ENCODE measurements at places on chromosomes 4 and X.

DNA sequence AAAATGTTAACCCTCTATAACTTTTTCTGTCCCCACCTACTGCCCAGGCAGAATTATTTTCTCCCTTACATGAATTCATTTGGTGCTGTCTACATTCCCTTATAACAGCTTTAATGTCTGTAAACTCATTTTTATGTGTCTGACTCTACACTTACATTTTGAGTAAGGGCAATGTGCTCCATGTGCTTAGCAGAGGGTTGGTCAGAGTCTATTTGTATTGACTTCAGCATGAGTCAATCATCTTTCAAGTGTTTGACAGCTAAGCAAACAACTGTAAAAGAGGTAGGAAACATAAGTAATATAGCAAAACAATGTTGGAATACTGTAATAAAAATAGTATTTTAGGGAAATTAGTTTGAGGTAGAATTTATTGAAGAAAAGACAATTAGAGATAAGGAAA is 6.3 kb downstream of the IL15 start:
- DNase-seq, result no peak

GRCh38 chrX:19177721-19178120 is 55.5 kb upstream of the ADGRG2 start:
- DNase-seq, result peak; percentile 83

DNA sequence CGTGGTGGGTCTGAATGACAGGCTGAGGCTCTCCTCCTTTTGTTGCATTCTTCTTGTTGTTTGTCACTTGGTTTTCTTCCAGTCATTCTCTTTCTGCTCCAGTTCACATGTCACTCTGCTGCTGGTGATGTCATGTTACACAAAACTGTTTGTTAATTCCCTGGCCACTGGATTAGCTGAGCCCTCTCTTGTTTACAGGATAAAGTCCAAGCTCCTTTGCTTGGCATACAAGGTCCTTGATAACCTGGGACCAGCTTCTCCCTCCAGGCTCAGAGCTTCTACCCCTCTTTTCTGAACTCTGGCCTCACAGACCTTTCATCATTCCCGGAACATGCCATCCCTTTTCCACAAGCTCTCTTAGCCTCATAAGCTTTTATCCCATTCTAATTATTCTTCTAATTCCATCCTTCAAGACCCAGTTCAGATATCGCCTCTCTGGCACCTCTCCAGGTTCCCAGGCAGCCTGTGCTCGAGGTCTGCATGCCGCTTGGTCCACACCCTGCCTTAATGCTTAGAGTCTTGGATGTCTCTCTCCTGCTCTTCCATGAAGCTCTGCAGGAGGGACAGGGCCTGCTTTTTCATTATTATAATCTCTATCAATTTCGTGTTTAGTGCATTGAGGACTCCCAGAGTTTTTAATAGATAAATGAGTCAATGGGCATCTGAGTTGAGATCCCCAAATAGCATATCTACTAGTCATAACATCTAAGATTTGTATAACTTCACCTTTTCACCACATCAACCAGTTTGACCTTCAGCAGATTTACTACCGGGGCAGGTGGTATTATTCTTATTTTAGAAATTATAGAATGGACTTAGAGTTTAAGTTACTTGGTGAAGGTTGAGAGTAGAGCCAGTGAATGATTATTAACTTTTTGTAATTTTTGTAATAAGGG is 98.7 kb downstream of the TMEM131L start:
- no peak for DNase-seq

DNA sequence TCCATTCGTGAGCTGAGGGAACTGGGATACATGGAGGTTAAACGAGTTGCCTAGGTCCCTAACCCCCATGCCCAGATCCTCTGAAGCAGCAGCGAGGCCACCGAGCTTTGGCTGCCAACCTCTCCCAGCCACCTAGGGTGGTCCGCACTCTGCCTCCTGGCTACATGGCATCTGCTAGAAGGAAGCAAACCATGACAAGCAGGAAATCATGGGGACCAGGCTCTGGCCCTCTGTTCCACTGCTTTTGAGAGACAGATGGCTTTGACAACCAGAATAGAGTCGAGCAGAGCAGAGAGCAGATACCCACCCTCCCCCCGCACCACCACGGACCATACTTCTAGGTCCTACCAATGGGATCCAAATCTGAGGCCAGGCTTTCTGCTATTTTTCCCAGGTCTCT is 37.5 kb upstream of the NKRF start:
- DNase-seq, result no peak

GRCh38 chrX:11097933-11098332 is 13.2 kb upstream of the HCCS start:
- DNase-seq, result no peak

GRCh38 chrX:143873343-143873742 is 10.5 kb upstream of the UBE2NL start:
- DNase-seq, result no peak

GRCh38 chr4:89283226-89284009 is 24.2 kb downstream of the GPRIN3 start:
- no peak for DNase-seq

GRCh38 chrX:88584283-88584682 is 162.7 kb upstream of the CPXCR1 start:
- no peak for DNase-seq

DNA sequence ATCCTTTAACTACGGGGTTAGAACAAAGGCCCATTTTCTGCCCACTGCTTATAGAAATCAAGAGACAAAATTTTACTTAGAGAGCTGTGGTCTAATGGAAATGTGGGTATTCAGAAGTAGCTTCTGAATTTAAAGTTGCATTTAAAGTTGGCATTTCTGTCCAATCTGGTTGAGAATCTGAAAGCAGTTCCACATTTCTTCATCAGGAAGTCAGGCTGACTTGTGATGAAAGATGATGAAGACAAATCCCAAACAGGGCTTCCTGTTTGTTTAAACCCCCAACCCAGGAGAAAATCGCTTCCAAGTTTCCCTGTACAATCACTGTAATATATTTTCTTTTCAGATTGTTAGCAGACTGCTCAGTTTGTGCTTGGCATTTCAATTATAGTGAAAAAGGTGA is 345.3 kb downstream of the SPRY1 start:
- DNase-seq, result no peak

Data from DMS79 (cell line).